ENCODE measurements at places on chromosomes 2 and 18.

DNA sequence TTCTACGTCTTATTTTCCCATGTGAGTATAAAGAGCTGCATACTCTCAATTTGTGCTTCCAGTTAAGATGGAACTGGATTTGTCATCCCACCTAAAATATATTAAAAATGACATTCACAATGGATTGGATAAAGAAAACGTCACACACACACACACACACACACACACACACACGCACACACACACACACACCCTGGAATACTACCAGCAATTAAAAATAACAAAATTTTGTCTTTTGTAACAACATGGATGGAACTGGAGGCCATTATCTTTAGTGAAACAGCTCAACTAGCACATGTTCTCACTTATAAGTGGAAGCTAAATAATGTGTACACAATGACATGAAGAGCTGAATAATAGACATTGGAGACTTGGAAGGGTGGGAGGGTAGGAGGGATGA lies 3.8 kb upstream of the QPCT start:
- DNase-seq, result no peak
- H3K27ac ChIP-seq, result no peak overlapping the region
- no peak overlapping the region for H3K4me3 ChIP-seq
- peaks cover 29% of the 10 kb centered on the region for H3K4me1 ChIP-seq

DNA sequence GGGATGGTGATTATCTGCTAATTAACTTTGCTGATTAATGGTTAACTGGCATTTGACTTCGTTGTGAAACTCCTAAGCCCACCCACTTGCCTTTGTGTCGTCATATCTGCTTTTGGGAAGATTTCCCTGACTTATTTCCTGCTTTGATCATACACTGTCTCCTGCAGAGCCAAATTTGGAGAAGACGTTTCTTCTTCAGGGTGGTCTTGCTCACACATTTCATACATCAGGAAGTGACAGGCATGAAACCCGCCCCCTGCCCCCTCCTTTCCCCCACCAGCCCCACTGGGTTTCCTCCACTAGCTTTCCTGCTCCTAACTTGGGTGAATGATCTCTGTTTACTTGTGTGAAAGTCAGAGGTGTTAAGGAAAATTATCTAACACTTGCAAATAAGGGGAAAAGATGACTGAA lies 300.1 kb downstream of the TSN start:
- no peak overlapping the region for H3K4me3 ChIP-seq
- no peaks in the 10 kb centered on the region for H3K4me1 ChIP-seq
- no peaks in the 10 kb centered on the region for H3K36me3 ChIP-seq
- H3K27me3 ChIP-seq, result no peaks in the 10 kb centered on the region
- DNase-seq, result no peak
- no peak overlapping the region for H3K27ac ChIP-seq

GRCh38 chr2:112343827-112344585 lies 68.6 kb downstream of the ZC3H6 start:
- no peak overlapping the region for H3K27ac ChIP-seq
- no peak for DNase-seq
- no peaks in the 10 kb centered on the region for H3K27me3 ChIP-seq
- no peaks in the 10 kb centered on the region for H3K36me3 ChIP-seq
- no peaks in the 10 kb centered on the region for H3K4me1 ChIP-seq
- no peak overlapping the region for H3K4me3 ChIP-seq

GRCh38 chr2:10412380-10412779 lies 35.7 kb downstream of the ODC1 start:
- H3K27ac ChIP-seq, result no peak overlapping the region
- H3K36me3 ChIP-seq, result no peaks in the 10 kb centered on the region
- no peak overlapping the region for H3K4me3 ChIP-seq
- no peaks in the 10 kb centered on the region for H3K27me3 ChIP-seq

GRCh38 chr2:203880557-203881125 lies 13.1 kb downstream of the CTLA4 start:
- H3K27me3 ChIP-seq, result no peaks in the 10 kb centered on the region
- H3K4me3 ChIP-seq, result no peak overlapping the region
- H3K27ac ChIP-seq, result no peak overlapping the region

DNA sequence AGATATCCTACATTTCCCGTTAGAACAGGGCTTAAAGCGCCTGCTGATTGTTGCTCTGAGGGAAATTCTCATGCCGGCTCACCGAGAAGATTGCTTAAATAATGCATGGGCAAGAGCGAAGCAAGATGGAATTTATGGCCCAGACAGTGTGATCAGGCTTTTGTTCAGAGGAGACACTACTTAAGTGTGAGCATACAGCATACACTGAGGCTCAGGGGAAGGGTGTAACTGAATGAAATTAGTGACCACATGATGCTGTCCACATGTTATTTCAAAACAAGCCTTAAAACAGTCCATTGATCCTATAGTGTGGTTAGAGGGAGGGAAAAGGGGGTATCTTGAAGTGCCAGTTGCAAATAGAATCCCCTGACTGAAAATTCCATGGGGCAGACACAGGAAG lies 125.5 kb downstream of the RAPGEF4 start:
- H3K4me1 ChIP-seq, result no peaks in the 10 kb centered on the region
- no peak for DNase-seq
- no peaks in the 10 kb centered on the region for H3K36me3 ChIP-seq
- H3K4me3 ChIP-seq, result no peak overlapping the region
- no peak overlapping the region for H3K27ac ChIP-seq

- no peak overlapping the region for H3K27ac ChIP-seq
- no peak for DNase-seq
- peaks cover 26% of the 10 kb centered on the region for H3K4me1 ChIP-seq
- no peak overlapping the region for H3K4me3 ChIP-seq
Observed at GRCh38 chr2:118667964-118668363, 179.5 kb downstream of the EN1 start.

DNA sequence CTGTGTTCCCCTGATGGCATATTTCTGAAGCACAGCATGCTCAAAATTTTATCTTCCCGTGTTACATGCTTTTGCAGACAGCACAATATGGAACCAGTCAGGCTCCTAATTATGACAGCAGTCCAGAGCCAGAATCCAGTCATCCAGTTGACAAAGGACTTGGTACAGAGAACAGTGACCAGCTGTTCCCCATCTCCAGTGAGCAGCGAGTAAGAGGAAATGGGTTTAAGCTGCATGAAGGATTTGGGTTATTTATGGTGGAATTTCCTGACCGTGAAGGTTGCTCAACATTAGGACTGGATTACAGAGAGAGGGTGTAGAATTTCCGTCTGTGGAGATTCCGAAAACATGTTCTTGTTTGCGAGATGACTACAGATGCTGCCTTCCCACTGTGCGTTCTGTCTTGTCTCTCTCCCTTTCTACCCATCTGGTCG lies 24.4 kb downstream of the SGPP2 start:
- no peak overlapping the region for H3K4me3 ChIP-seq
- no peaks in the 10 kb centered on the region for H3K27me3 ChIP-seq
- peaks cover 2% of the 10 kb centered on the region for H3K4me1 ChIP-seq
- no peak for DNase-seq
- H3K36me3 ChIP-seq, result no peaks in the 10 kb centered on the region

- H3K27ac ChIP-seq, result no peak overlapping the region
- DNase-seq, result no peak
- H3K27me3 ChIP-seq, result no peaks in the 10 kb centered on the region
- H3K4me1 ChIP-seq, result no peaks in the 10 kb centered on the region
- H3K36me3 ChIP-seq, result no peaks in the 10 kb centered on the region
- H3K4me3 ChIP-seq, result no peak overlapping the region
Observed at GRCh38 chr2:58107803-58108710, 61.5 kb downstream of the VRK2 start.

Measured in right atrium auricular region (tissue), 2 donors.